ENCODE measurements at places on chromosomes 6 and 20. TPM values are rescaled to one million over a fixed set of nuclear protein-coding genes. Genes with fewer than 3 reads are reported as not detected.

EYA4 gene
- 33.7 TPM for total RNA-seq

HTR1E gene
- not detected for total RNA-seq

COMMD7 gene
- total RNA-seq, result 22.6 TPM

GHRH gene
- total RNA-seq, result not detected

OPRM1 gene
- not detected for total RNA-seq

PAK1IP1 gene
- 18.8 TPM for total RNA-seq

OTOR gene
- not detected for total RNA-seq

DNA sequence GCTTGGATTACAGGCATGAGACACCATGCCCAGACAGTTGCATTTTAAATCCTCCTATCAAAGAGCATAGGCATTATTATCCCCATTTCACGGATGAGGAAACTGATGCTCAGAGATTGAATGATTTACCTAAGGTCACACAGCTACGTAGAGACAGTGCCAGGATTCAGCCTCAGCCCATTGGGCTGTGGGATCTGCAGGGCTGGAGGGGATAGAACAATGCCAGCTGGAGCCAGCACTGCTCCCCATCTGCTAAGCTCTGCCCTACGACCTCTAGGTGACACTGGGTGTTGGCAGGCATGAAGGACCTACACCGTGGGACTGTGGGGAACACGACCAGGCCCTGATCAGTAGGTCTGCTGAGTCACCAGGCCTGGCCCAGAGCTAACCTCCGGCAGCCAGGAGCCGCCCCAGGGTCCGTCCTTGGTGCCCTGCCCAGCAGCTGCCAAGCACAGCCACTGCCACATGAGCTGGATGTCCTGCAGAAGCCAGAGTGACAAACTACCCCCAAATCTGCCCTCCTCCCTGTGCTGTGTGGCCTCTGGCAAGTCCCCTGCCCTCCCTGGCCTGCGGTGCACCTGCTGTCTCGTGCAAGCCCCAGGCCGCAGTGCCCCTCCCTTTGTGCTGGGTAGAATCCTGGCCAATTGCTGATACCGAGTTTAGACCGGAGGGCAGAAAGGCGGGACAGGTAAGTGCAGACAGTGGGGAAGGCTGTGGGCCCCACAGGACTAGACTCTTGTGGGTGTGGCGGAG, 47.6 kb upstream of the PTGIS start:
- no peaks in the 10 kb centered on the region for H3K36me3 ChIP-seq
- DNase-seq, result peak; percentile 97
- no peak overlapping the region for H3K4me3 ChIP-seq
- H3K27ac ChIP-seq, result peak overlapping the region; percentile 71
- H3K27me3 ChIP-seq, result no peaks in the 10 kb centered on the region
- H3K4me1 ChIP-seq, result peaks cover 14% of the 10 kb centered on the region

- no peak for DNase-seq
- H3K27ac ChIP-seq, result no peak overlapping the region
- no peaks in the 10 kb centered on the region for H3K4me1 ChIP-seq
- H3K36me3 ChIP-seq, result no peaks in the 10 kb centered on the region
- H3K4me3 ChIP-seq, result no peak overlapping the region
Measured at GRCh38 chr6:155406801-155407200, 48.8 kb downstream of the NOX3 start.

DNA sequence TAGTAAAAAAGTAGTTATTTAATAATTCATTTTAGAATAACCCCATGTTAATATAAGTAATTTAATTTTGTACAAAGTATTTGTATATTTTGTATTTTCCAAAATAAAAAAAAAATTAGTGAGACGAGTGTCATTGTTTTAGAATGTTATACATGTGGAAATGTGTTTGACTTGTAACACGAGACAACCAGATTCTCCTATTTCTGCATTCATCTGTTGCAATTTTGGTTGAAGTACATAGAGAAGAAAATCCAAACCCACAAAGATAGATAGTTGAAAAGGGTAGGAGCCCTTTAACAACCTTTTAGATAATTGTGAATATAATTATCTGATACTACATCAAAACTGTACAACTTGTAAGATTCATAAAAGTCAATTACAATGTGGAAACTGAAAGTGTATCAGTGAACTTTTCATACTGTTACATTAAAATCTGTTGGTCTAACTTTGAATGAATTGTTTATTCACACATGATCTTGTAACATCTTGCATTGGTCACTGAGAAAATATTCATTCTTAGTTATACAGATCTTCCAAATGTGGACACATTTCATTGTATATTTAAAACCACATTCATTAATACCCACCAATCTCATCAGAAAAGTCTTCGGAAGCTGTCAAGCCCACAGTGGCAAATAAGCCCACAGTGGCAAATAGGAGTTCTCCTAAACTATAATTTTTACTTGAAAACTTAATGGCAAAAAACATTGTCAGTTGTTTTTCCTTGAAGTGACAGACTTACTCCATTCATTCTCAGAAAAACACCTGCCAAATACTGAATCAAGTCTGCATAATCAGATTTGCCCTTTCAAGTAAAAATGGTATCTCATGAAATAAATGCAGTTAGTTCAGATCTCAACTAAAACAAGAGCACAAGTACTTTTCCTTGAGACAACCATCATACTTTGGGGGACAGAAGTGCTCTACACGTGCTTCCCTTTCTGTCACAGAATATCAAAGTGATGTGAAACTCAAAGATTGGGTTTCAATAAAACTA, 52.8 kb downstream of the FKBP5 start:
- no peaks in the 10 kb centered on the region for H3K27me3 ChIP-seq
- peak overlapping the region; percentile 67 for H3K27ac ChIP-seq
- H3K36me3 ChIP-seq, result peaks cover 97% of the 10 kb centered on the region

Data from gastrocnemius medialis (tissue), 4 donors.